ENCODE measurements at places on chromosomes 13 and 19.

DNA sequence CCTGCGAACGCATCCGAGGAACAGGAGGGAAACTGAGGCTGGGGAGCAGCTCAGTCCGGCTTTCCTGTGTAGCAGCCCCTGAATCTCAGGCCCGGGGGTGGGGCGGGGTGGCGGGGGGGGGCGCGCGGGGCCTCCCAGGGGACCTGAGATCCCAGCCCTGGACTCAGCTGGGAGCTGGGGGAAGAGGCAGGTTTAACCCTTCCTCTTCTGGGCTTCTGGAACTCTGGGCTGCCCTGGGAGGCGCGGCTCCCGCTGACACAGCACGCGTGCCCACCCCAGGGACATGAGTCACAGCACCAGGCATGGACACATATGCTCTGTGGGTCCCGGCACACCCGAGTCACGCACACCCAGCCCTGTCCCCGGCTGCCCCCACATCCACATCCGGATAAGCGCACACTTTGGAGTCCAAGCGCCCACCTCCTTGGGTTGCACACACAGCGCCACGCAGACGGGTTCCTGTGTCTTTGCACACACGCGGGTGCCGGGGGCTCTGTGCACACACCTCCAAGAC, 3.5 kb upstream of the CIRBP start:
- DNase-seq = peak; percentile 85

GRCh38 chr13:20498129-20498528, 27.5 kb downstream of the CRYL1 start:
- DNase-seq = no peak

DNA sequence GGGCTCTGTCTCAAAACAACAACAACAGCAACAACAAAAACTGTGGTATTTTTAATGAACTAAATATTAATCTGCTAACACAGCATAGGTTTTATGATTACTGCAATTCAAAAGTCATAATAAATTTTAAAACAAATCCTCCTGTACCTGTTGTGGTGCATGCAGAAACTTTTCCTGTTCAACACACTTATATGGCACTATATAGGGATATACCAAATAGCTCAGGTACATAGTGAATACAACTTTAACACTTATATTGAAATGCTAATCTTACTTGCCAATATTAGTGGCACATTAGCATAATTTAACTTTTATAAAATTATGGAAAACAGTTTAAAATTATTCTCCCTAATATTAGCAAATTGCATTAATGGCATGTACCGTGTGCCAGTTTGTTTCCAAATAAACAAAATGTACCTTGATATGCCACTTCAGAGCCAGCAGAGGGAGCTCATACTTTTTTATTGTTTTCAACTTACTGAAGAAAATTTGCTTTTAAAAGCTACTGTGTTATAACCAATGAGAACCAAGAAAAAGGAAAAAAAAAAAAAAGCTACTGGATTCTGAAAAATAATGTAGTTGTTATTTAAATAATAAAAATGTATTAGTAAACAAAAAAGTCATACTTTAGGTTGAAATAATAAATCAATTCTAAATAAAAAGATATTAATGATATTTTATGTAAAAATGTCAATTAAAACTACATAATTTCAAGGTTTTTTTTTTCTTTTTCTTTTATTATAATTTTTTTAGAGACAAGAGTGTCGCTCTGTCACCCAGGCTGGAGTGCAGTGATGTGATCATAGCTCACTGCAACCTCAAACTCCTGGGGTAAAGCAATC, 18.0 kb upstream of the RBM26 start:
- no peak for DNase-seq

DNA sequence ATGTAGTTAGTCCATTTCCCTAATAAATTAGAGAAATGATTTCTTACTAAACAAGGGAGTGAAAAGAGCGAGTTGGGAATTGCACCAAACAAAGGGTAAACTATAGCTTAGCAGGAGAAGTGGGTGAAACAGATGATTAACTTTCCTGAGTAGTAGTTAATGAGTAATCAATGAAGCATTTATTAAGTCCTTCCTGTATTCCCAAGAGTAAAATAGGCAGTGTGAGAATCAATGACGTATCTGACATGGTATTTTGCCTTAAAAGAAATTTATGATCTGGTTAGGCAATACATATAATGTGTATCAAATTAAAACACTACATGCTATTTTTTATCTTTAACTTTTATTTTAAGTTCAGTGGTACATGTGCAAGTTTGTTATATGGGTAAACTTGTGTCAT, 142.8 kb downstream of the KLF5 start:
- no peak for DNase-seq

GRCh38 chr13:37700887-37701286, 102.3 kb upstream of the POSTN start:
- no peak for DNase-seq

- DNase-seq = no peak
These were observed 8.3 kb upstream of the NTN5 start for GRCh38 chr19:48681127-48681470.

DNA sequence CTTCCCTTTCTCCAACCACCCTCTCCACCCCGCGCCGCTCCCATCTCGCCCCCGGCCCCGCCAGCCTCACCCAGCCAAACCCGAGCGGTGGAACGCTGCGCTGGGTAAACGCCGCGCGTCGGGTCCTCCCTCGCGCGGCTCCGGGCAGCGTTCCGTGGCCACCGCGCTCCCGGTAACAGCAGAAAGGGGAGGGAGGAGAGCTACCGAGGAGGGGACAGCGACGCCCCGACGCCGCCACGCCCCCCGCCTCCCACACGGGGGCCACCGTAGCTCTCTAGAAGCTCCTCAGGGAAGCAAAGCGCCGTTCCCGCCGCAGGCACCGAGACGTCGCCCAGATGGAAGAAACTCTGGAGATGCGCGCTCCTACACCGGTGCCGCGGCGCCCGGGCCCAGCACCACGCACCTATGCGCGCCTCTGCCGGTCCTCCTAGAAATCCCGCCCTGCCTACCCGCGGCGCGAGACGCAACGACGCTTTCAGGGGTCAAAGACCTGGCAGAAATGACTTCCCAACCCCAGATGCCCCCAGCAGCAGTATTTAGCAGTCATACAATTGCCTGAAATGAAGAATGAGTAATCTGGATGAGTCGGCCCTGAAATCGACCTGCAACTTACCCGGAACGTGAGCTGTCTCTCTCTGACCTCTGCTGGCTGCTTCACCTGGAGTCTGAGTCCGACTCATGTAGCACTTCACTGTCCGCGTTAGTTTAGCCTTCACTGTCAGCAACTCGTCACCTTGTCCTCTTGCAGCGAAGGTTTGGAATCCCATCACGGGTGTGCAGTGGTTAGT, at the start of gene RUBCNL:
TSS of gene RUBCNL (minus strand) at position 189 of the 788 bp plus-strand sequence. CDS start 14,777 bp downstream, outside the sequence.
- DNase-seq = no peak

- no peak for DNase-seq
These were observed 25.7 kb downstream of the CCDC70 start for GRCh38 chr13:51887468-51887867.

DNA sequence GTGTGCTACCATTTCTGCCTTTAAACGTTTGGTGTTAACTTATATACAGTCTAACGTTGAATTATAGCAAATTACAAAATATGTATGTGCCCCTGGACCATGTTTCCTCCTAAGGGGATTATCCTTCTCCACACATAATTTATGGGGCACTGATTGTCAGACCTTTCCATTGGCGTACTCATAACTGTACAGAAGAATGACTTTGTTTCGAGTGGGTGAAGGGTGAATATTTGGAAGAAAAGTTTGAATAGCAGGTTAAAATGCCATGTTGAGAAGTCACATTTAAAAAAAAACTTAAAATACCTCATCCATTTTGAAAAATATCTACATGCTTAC, 58.8 kb downstream of the SLC10A2 start:
- DNase-seq = no peak

DNA sequence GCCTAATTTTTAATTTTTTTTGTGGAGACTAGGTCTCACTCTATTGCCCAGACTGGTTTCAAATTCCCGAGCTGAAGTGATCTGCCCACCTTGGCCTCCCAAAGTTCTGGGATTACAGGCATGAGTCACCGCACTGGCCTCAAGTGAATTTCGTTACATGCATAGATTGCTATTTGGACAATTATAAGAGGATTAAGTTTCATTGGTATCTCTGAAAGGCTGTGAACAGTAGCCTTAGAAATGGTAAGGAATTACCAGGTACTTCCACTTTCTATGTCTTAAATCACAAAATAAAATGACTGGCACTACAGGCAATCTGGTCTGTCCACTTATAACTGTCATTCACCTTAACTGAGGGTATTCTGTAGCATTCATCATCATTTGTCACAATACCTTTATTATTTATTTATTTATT, 2.9 kb upstream of the CCDC9 start:
- no peak for DNase-seq

- no peak for DNase-seq
These were observed 704.3 kb downstream of the UQCRFS1 start for GRCh38 chr19:28508666-28509065.

DNA sequence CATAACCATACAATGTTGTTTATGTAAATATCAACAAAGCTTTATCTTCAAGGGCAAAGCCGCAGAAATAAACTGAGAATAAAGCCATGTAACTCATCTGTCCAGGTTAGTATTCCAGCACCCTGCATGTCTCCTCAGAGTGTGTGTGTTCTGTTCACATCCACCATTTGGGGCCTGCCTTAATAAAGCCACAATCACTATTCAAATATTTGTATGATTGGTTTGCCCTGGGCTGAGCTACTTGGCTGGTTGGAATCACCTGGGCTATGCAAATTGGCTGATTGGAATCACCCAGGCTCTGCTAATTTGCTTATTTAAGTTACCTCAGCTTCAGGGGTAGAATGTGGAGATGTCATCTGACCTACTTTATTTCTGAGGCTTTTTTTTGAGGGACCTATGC, 42.4 kb upstream of the ZNF737 start:
- no peak for DNase-seq

DNA sequence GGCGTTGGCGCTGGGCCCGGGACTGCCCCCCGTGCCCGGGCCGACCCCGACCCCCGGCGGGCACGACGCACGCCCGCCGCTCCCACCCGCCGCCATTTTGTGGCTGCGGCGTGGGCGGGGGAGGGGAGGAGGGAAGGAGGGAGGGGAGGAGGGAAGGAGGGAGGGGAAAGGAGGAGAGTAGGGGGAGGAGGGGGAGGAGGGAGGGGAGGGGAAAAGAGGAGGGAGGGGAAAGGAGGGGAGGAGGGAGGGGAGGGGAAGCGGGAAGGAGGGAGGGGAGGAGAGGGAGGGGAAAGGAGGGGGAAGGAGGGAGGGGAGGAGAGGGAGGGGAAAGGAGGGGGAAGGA, at the start of gene BTBD2:
TSS of gene BTBD2 (minus strand) at position 107 of the 343 bp plus-strand sequence. CDS start at position 96, 11 bp downstream.
- peak; percentile 78 for DNase-seq

- DNase-seq = no peak
These were observed 992.6 kb downstream of the PCDH9 start for GRCh38 chr13:66237411-66238062.

DNA sequence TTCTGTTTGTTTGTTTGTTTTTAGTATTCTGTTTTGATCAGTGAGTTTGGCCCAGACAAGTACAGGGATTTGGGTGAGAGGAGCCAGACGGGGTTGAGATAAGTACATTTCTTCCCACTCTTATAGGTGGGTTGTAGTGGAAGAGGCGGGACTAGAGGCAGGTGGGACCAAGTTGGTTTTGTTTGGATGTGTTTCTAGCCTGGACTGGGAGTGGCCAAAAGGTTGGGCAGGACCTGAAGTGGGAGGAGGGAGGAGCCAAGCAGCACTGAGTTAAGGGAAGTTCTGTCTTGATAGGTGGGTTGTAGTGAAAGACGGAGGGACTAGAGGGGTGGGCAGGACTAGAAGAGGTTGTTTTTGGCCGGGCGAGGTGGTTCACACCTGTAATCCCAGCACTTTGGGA, 9.0 kb downstream of the DNASE2 start:
- no peak for DNase-seq

DNA sequence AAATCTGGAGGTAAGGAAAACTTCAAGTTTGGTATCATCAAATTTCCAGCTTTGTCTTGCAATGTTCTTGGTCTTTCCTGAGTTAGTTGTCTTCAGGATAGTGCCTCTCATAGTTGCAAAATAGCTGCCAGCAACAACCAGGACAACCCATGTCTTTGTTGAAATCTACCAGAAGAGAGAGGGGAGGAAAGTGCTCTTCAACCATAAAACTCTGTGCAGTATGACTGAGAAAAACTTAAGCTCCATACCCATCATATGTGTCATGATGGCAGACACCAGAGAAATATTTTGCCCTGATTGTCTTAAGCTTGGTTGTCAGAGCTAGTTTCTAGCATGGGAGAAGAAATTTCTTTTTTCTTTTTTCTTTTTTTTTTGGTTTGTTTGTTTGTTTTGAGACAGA, 103.3 kb downstream of the SPRY2 start:
- DNase-seq = no peak

GRCh38 chr13:28671126-28671792, 12.3 kb downstream of the POMP start:
- DNase-seq = no peak

- DNase-seq = no peak
These were observed 762 bp downstream of the KANK3 start for GRCh38 chr19:8342316-8342683.

DNA sequence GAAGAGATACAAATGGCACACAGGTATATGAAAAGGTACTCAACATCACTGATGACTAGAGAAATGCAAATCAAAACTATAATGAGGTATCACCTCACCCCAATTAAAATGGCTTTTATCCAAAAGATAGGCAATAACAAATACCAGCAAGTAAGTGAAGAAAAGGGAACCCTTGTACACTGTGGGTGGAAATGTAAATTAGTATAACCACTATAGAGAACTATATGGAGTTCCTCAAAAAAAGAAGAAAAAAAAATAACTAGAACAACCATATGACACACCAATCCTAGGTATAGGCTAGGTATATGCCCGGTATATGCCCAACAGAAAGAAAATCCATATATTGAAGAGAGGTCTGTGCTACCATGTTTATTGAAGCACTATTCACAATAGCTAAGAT, 150.9 kb downstream of the VWA8 start:
- DNase-seq = no peak

GRCh38 chr19:18967358-18968146, 26.5 kb upstream of the HOMER3 start:
- peak; percentile 79 for DNase-seq

DNA sequence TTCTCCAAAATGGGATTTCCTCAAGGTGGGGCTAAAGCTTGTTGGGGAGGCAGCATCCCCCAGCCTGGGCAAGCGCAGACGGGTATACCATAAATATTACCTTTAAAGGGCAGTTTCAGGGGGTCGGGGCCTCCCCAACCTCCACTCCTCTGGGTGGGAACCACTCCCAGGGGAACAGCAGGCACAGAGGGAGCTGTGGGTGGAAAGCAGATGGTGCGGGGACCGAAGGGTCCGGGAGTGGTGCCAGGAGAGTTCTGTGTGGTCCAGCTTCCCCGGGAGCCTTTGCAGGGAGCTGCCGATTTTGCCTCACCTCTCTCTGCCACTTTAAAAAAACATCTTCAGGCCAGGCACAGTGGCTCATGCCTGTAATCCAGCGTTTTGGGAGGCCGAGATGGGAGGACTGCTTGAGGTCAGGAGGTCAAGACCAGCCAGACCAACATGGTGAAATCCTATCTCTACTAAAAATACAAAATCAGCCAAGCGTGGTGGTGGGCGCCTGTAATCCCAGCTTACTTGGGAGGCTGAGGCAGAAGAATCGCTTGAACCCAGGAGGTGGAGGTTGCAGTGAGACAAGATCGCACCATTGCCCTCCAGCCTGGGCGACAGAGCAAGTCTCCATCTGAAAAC, 5.5 kb downstream of the MAST3 start:
- no peak for DNase-seq

- no peak for DNase-seq
These were observed 30.4 kb downstream of the RB1 start for GRCh38 chr13:48333976-48334375.

Measured in tibial artery (tissue), 4 donors.